ENCODE measurements at places on chromosomes 1 and 21.

GRCh38 chr1:247090455-247090854 is 11.8 kb upstream of the ZNF670 start:
- no peak for DNase-seq

DNA sequence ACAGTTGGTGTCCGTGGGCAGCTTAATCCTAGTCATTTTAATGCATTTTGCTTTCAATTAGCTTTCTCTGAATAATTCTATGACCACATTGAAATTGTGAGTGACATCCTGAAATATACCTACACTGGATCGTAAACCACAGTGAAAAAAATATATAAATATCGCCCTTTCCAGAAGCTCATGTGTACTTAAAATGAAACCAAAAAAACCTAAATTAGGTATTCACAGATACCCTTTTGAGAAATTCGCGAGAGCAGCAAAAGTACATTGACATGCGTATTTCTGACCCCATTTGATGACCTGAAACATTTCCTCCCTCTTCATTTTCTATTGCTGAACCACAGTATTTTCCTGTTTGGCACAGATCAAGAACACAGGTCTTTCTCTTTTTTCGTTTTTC is 253.8 kb downstream of the LTN1 start:
- no peak for DNase-seq

DNA sequence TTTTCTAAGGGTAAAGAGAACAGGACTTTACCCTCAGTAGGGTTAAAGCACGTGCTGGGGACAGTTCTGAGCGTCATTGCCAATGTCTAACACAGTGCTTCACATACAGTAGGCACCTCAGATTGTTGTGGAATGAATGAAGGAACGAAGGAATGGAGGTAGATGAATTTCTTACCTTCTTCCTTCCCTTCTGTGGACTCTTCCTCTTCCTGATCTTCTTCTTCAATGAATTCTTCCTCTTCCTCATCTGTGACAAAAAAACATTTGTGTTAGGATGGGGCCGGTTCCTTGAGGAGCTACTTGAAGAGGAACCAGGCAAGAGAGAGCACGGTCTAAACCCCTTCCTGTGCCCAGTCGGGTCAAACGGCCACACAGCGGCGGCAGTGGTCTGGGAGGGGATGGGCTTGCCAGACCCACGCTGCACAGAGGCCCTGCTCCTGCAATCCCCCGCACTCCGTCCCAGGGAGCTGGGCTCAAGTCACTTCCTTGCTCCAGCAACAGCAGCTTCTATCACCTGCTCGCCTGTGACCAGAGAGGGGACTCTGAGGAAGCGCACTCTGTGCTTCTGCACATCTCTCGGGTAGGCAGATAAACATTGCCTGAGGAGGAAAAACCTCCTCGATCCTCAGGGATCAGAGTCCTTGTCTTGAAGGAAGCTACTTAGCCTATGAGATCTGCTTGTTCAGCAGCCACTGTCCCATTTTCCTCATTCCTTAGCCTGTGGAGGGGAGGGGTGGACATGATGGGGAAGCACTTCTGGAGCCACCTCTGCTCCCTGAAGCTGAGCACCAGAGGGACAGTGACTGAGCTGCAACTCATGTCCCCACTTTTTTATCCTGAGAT is 8.0 kb upstream of the SLC30A2 start:
- DNase-seq = no peak

DNA sequence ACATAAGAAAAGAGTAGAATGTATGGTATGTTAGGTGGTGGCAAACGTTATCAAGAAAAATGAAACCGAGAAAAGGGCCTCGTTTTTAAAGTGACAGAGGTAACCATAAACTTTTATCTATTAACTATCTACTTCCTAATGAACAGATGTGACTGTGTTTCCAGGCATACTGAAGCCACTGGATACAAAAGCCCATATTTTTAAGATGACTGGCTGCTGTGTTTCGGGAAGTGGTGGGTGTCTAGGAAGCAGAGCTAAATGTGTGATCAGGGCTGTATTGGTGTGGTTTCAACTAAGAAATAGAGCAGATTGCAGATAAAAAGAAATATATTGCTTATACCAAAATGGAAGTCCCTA is 71.8 kb downstream of the CHRM3 start:
- no peak for DNase-seq

GRCh38 chr1:187383366-187383765 is 554.6 kb downstream of the PLA2G4A start:
- DNase-seq = no peak

DNA sequence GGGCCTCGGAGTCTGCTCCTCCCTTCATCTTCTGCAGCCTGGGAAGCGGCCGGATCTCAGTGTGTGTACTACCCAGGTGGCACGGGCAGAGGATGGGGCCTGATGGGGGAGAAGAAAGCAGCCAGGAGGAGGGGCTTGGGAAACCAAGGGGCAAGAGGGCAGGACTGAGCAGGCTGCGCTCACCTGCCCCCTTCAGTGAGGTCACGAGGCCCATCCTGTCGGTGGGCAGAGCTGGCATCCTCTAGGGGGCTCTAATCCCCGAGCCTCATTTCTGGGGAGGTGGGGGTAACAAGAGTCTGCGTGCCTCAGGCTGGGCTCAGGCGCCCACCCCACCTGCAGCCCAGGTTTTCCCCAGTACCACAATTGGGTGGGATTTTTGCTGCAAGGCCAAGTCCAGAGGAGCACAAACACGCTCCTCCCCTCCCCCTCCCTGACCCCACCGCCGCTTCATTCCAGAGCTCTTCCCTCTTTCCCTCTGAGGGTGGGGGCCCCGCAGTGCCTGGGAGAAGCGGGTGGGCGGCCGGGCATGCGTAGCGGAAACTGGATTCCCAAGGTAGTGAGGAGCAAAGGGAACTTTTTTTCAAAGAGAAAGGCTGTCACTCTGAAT is 1.8 kb upstream of the WNT3A start:
- no peak for DNase-seq

GRCh38 chr1:203534526-203534925 is 40.6 kb downstream of the OPTC start:
- no peak for DNase-seq

GRCh38 chr1:12617511-12617900 is 504 bp downstream of the DHRS3 start:
- peak; percentile 53 for DNase-seq

DNA sequence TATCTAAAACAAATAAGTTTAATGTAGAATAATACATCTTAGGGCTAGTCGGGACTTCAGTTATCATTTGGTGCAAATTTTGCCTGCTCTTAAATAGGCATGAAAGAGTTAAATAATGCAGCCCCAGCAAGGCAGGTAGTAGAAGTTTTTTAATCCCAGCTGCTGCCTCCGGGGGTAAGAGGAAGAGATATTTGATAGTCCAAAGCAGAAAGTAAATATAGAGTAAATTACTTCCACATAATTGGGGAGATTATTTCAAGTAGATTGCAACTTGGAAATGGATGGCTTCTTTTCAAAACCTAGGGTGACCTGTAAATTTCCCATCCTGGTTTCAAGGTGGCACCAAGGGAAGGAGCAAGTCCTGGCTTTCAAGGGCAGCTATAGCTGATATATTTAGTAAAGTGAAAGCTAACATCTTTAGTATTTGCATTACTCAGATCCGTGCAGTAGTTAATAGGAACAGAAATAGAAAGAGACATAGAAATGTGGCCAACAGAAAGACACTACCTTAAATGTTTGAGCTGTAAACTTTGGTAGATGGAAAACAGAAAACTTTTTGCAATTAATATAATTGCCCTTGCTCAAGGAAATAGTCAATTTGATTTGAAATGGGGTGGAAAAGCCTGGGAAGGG is 109.1 kb downstream of the LMO4 start:
- no peak for DNase-seq

GRCh38 chr1:207020709-207021107 is 11.8 kb downstream of the C1orf116 start:
- DNase-seq = no peak

GRCh38 chr1:103084181-103084580 is 24.1 kb downstream of the COL11A1 start:
- no peak for DNase-seq

- DNase-seq = no peak
Observed at GRCh38 chr21:15054606-15055239, 10.1 kb downstream of the NRIP1 start.

- no peak for DNase-seq
Observed at GRCh38 chr1:86104606-86105532, 51.7 kb downstream of the COL24A1 start.

- DNase-seq = no peak
Observed at GRCh38 chr1:1358433-1359271, at the start of gene MXRA8. Gene MXRA8, minus strand, starts transcription at chr1:1358555. Its CDS starts 51 bp downstream, at chr1:1358504.

DNA sequence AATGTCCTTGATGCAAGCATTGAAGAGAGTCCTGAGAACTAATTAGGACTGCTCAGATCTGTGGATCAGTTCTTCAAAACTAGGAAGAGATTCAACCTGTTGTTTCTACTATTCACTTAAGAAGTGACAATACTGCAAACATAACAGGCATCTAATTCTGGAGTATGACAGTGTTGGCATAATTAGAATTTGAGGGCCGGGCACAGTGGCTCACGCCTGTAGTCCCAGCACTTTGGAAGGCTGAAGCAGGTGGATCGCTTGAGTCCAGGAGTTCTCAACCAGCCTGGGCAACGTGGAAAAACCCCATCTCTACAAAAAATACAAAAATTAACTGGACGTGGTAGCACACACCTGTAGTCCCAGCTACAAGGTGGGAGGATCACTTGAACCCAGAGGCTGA is 8.0 kb upstream of the FOXJ3 start:
- DNase-seq = no peak

DNA sequence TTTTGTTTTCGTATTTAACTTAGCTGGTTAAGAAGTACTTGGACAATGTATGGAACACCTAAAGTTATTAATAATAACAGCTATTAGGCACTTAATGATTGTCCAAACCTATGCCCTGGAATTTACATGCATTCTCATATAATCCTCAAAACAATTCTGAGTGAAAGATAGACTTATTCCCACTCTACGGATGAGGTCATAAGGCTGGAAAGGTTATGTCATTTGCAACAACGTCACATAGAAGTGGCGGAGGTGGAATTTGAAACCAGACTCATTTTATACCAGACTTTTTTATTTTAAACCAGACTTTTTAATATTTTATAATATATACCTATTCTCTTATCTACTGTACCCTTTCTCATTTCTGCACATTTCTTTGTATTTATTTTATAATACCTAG is 8.4 kb downstream of the LRRC8D start:
- DNase-seq = no peak

- no peak for DNase-seq
Observed at GRCh38 chr1:219391297-219391696, 217.6 kb downstream of the LYPLAL1 start.

DNA sequence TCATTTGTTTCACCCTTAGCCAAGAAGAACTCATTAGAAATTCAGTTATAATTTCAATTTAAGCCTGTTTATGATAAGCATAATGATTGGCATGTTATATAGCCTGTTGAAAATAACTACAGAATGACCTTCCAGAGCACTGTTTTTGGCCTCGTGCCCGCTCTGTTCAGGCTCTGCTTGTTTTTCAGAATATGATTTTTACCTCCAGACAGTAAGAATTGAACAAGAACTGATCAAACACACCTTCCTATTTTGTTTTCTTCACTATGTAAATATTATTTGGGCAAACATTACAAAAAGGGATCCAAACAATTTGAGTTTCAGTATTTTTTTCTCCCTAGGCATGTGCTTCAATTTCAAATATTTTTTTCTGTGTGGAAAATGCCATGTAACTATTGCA is 48.1 kb upstream of the ANGPTL1 start:
- DNase-seq = no peak

DNA sequence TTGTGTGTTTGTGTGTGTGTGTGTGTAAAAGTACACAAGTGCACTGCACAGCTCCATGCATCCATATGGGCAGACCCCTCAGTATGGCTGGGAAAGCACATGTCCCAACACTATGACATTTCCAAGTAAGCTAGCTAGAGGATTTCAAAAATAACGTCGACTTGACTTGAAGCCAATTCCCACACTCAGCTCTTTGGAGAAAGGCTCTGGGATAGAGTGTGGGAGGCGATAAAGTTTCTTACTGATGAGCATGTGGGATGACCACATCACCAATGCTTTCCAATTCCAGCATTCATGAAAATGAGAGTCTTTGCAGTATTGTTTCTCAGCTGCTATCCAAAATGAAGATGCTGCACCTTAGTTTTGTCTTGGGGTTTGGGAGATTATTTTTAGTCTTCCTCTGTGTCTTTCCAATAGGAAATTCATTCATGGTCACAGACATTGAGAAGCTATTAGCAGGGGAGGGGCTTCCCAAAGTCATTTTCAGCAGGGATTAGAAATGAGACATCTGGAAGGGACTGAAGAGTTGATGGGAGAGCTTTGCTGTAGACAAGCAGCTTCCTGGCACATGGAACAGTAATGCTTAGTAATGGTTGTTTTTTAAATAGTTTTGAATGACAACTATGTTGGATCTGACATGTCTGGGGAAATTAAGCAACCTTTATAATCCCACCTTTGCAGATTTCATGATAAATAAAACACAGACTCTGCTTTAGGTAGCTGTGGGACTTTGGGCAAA is 143.5 kb downstream of the ASTN1 start:
- no peak for DNase-seq

- DNase-seq = no peak
Observed at GRCh38 chr1:13775459-13775858, 75.5 kb downstream of the PRDM2 start.

GRCh38 chr1:207888652-207889051 is 22.3 kb downstream of the CD34 start:
- DNase-seq = no peak

DNA sequence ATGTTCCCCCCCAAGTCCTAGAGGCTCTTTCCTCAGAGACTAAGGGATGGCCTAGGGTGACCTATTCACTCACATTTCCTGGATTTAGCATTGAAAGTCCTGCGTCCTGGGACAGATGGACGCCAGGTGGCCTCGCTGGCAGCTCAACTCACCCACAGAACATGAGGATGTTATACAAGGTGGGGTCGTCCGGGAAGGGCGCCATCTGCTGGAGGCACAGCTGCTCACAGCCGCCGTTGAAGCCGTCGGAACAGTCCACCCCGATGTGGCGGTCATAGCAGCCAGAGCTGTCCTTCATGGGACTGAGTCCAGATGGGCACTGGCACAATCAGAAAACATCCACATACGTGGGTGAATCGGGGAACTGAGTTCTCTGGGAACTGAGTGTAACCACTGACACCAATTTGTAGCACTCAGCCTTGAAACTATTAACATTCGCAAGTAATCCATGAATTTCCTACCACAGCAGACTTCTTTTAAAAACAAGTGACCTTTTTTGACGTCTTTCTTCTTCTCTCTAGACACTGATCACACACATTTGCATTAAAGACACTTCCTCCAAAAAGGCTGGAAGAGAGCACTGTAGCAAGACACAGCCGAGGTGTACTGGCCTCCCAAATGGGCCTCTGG is 215.4 kb downstream of the ASTN1 start:
- peak; percentile 33 for DNase-seq

- peak; percentile 87 for DNase-seq
Observed at GRCh38 chr21:44065428-44065827, 41.8 kb upstream of the PWP2 start.

- DNase-seq = no peak
Observed at GRCh38 chr1:28830814-28831213, 18.8 kb downstream of the OPRD1 start.
